Anterior cingulate cortex (tissue), 58 donors: ENCODE measurements at places on chromosomes 3 and 15.
A peak's percentile ranks its signal among the peaks of the same experiment; 100 is the strongest.

- no peak for DNase-seq
Observed at GRCh38 chr3:39106281-39106811, 1.1 kb downstream of the GORASP1 start.

DNA sequence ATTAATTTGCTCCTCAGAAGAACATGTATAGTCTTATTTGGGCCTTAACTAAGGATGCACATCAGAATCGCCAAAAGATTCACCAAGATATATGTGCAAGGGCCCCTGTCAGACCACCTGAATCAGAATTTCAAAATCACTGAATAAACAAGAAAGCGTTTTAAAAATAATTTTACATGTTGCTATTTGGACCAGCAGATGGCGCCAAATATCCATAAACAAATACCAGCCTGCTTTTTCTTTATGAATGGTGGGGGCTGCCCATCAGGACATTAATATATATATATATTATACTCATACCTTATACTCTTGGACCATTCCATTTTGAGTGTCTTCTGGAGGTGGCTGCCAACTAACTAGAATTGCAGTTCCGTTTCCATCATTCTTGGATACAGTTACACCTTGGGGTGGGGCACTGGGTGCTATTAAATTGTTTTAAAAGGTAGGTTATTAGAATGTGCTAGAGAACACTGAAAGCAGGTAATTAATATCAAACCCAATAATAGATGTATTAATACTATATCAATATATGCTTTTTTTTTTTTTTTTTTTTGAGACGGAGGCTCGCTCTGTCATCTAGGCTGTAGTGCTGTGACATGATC lies 1108.3 kb downstream of the ROBO1 start:
- DNase-seq: no peak

DNA sequence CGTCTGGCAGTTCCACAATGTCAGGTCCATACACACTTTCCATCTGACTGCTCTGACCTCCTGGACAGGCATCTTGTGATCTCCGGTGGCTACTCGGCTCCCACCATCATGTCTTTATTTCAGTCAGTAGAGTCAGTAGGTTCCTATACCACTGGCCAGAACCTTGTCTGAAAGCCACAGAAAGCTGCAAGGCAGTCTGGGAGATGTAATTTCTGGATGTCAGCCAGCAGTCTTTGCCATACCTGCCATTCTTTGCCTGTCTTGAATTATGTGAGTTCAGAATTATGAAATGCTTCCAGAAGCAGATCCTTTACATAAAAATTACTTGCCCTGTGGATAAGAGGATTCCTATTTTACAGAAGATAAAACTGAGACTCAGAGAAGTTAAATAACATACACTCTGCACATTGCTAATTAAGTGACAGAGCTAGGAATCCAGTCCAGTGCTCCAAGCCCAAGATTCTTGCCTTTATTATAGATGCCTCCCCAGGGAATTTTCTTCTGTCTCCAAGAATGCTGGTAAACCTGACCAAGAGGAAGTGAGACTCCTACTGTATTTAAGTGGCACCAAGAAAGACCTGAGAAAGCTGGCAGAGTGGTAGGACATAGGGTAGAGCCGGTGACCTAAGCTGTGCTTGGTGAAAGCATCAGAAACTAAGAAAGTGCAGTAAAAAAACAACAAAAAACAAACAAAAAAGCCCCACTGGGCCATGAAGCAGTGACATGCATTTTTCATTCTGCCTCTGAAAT lies 75.6 kb downstream of the IQCH start:
- no peak for DNase-seq

GRCh38 chr3:48222616-48223513 lies at the start of gene CAMP:
Gene CAMP (plus strand): TSS chr3:48223495. CDS start chr3:48223512, 17 bp downstream.
- no peak for DNase-seq

- DNase-seq: no peak
Observed at GRCh38 chr3:28726840-28727239, 378.2 kb upstream of the AZI2 start.

- DNase-seq: no peak
Observed at GRCh38 chr15:60477916-60478565, 901 bp downstream of the ICE2 start.

DNA sequence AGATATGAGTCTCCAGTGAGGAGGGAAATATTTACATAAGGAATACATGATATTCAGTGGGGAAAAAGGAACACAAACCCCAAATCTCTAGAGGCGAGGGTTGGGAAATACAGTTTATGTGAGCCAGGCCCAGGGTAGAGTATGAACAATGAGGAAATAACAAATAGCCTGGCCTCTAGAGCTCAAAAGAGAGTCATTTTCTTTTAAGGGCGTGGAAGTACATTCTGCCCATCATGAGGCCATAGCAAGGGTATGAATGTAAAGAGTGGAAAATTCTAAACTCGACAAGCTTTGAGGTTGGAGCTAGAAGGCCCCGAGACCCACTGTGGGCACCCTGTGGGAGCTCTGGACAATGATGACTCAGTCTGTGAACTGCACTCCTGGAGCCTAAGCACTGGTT lies 27.8 kb upstream of the IGF2BP2 start:
- DNase-seq: no peak

DNA sequence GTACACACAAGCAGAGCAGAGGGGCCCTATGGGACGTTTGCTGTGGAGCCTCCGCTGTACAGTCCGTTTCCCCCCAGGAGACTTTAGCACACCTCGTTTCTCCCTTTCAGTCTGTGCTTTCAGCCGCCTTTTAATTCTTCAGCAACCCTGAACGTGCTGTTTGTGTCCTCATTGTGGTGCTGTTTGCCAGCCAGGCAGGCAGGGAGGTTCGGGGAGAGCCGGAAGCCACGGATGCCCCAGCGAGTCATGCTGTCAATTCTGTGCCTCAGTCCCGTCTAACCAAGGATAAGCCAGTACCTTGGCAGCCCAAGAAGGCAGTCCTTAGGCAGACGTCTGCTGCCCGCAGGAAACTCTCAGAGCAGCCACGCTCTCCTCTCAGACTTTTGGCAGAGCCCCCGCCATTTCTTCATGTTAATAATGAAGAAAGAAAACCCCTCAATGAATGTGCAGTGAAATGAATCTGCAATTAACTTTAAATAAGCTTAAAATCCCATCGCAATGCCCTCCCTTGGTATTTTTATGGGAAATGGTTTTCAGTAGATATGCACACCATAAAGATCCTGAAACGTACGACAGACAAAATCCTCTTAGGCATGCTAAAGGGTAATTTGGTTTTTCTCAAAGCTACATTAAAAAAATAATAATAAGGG lies 158.6 kb downstream of the UACA start:
- DNase-seq: peak; percentile 60

DNA sequence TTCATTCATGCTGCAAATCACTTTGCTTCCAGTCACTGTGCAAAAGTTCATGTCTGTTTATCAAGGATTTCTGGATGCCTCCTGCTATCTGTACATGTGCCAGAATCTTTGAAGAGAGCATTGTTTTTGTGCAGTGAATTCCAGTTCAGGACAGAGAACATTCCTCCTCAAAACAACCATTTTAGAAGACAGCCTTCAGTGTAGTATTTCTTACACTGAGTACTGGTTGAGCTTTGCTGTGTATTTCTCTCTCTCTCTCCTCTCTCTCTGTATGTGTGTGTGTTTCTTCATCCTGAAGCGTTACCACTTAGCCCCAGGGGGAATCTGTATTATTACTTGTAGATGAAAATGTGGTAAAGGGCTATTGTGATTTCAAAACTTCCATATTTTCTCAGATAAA lies 123.8 kb upstream of the CHL1 start:
- DNase-seq: peak; percentile 19

GRCh38 chr15:59005579-59005978 lies 18.1 kb downstream of the RNF111 start:
- DNase-seq: no peak

DNA sequence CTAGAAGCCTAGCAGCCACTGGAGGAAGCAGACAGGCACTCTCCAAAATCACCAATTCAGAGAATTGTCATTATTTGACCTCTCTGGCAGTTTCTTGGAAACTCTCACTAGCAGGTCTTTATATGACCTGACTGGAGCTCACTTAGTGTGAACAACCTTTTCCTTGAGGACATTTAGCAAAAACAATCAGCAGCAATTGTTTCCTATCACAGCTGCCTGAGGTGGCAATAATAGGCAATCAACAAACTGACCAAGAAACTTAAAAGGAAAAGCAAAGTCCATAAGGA lies 162.4 kb upstream of the STT3B start:
- no peak for DNase-seq

- DNase-seq: peak; percentile 82
Observed at GRCh38 chr15:63348392-63348791, 33.3 kb downstream of the CA12 start.

- DNase-seq: no peak
Observed at GRCh38 chr3:46895204-46895660, 17.7 kb downstream of the PTH1R start.

DNA sequence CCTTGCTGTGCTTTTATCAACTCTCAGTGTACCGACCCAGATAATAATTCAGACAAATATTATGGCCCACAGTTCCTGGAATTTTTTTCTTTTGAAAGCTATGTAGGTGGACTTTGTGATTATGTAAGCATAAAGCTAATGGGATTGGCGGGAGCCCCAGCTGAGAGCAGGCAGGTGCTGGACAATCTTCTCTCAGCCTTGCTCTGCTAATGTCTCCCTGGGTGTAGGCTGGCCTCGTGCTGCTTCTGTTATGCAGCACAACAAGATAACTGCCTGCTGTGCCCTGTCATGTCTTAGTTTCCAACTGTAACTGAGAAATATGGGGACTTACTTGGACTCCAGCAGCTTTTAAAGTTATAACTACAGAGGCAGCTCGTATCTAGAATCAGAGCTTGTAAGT lies 415.0 kb downstream of the PDCD6IP start:
- DNase-seq: no peak

GRCh38 chr3:71690341-71690841 lies 34.8 kb downstream of the EIF4E3 start:
- no peak for DNase-seq

DNA sequence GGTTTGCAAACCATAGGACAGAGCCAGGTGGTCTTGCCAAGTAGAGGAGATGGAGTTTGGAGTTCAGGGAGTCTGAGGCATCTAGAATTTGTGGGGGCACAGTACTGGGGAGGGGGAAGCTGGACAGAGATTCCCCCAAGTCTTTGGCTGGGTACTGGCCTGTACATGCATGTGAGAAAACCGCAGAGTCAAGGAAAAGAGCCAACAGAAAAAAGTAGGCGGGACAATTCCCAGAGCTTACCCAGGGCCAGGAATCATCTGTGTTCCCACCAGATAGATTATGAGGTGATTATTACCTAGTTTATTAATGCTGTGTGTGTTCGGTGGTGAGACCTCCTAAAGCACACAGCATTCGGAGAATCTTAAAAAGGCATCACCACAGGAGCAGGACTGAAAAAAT lies 11.3 kb downstream of the LYSMD4 start:
- DNase-seq: no peak

DNA sequence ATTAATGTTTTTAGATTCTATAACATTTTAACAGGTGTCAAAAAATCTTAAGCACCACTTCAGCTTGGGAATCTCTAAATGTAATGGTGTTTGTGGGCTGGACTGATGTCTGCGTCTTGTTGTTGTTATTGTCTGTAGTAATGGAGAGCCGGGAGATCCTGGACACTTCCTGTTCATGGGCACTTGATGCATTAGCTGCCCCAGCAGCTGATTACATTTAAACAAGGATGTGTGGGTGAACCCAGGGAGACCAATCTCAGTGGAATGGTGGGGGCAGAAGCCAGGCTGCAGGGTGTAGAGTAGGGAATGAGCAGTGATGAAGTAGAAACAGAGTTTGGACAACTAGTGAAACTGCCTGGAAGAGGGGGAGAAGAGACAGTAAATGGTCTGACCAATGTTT lies 7.8 kb downstream of the CCR5AS start:
- DNase-seq: no peak

DNA sequence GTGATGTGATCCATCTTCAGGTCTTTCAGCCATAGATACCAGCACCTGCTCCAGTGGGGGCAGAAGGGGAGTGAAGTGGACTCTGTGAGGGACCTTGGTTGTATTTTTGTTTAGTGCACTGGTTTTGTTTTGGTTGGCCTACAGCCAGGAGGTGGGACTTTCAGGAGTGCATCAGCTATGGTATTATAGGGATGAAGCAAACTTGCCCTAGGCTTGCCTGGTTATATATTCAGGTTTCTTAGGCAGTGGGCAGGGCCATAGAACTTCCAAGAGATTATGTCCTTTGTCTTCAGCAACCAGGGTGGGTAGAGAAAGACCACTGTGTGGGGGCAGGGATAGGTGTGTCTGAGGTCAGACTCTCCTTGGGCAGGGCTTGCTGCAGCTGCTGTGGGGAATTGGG lies 337.3 kb upstream of the SGO1 start:
- no peak for DNase-seq

DNA sequence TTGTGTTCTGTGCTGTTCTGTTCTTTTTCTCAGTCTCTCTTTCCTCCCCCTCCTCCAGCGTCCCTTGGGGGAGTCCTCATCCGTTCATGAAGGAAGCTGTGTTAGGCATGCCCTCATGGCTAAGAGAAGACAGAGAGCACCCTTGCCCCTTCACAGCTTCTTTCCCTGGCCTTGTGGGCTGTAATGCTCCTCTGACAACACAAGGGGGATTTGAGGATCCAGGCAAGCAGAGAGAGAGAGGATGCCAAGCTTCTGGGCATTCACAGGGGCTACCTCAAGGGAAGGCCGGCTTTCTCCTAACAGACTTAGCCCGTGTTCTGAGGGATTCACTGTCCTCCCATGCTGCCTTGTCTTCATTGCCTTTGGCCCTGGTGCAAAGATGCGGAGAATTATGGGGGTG lies 389.5 kb downstream of the LRTM1 start:
- DNase-seq: no peak

DNA sequence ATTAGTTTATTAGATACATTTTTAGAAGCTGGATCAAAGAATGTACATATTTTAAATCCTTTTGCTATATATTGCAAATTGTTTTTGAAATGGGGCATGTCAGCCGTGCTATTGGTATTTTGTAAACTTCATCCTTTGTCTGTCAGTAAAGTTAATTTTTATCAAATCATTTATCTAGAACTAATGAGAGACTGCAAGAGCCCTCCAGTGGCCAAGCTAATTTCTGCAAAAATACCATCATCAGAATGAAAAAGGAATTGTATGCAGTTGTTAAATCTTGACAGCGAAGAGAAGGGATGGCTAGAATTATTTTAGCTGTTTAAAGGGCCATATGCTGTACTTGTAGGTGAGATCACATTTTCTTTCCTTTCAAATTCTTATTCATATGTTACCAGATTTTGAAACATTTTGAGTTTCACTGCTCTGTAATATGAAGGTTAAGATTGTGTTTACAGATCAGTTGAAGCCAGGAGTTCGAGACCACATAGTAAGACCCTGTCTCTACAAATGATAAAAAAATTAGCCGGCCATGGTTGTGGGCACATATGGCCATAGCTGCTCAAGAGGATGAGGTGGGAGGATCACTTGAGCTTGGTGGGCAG lies 8.1 kb upstream of the CLDN11 start:
- DNase-seq: no peak

DNA sequence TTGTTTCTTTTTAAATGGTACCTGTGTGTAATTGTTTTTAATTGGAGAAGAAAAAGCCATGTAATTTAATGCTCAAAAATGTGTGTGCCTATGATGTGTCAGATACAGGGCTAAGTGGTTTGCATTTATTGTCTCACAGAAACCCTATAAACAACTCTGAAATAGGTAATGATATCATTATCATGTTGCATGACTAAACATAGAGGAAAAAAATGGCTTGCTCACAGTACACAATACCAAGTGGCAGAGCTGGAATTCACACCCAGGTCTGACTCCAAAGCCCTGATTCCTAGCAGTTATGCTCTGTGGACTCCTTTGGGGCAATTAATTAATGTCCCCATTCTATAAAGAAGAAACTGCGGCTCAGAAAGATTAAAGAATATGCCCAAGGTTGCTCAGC lies 237.4 kb upstream of the TRIM42 start:
- no peak for DNase-seq

- no peak for DNase-seq
Observed at GRCh38 chr3:24145981-24146822, 201.1 kb downstream of the NR1D2 start.

GRCh38 chr15:22918056-22918455 lies 62.1 kb downstream of the CYFIP1 start:
- no peak for DNase-seq
